ENCODE measurements at places on chromosomes 5 and 9. TPM values are rescaled to one million over a fixed set of nuclear protein-coding genes. Genes with fewer than 3 reads are reported as not detected.

The ZFP37 gene
- 1.4 TPM for total RNA-seq

The MGAT1 gene
- total RNA-seq: 122 TPM

The CER1 gene
- total RNA-seq: not detected

The SPARC gene
- total RNA-seq: 0.76 TPM

The SLC4A9 gene
- total RNA-seq: not detected

The ADCY2 gene
- total RNA-seq: not detected

The IL5 gene
- total RNA-seq: 18.7 TPM

The ERAP2 gene
- 37.8 TPM for total RNA-seq

The FAM151B gene
- total RNA-seq: 0.42 TPM

The LHX6 gene
- total RNA-seq: not detected

The ACTBL2 gene
- total RNA-seq: not detected

The SHOC1 gene
- total RNA-seq: not detected

The ACOT12 gene
- total RNA-seq: not detected

The MAP3K1 gene
- 13.8 TPM for total RNA-seq

The CBY3 gene
- 0.96 TPM for total RNA-seq

The ZNF782 gene
- total RNA-seq: 3.7 TPM

The FCHO2 gene
- 2.8 TPM for total RNA-seq

The RIC1 gene
- total RNA-seq: 13.4 TPM

Measured in activated CD8-positive, alpha-beta memory T cell treated with anti-CD3 and anti-CD28 coated beads for 36 hours (primary cell).